Stimulated activated CD4-positive, alpha-beta T cell treated with anti-CD3 and anti-CD28 coated beads, Interleukin-1b, Interleukin-23, amount 100 ng/mL, for 1 hour (primary cell): ENCODE measurements at places on chromosomes 4 and X.

- DNase-seq = no peak
These were observed 36.3 kb downstream of the RTL5 start for GRCh38 chrX:72095370-72095769.

DNA sequence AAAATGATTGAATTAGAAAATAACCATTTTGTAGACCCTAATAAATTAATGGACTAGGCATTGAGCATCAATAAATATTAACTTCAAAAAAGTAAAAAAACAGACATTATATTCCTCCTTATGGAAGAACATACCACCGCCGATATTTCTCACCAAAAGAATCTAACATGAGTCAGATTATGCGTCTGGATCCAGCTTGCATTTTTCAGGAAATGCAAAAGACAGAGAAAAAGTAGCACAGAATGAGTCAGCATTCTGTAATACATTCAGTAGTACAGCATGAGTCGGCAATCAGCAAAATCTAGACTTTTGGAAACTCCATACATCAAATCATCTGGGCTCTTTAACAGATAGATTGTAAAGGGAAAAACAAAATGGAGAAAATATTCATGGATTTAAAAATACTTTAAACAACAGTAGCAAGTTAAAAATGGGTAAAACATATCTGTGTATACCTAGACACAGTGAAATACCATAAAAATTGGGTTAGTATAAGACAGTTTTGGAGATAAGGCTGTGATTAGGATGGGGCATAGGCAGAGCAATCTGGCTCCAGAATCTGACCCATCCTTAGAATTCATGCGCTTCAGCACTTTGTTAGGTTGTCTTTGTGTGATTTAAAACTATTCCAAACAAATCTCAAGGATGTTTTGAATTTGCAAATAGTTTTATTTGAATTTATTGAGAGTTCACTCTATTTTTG, 633.0 kb upstream of the FAM241A start:
- DNase-seq = no peak

- no peak for DNase-seq
These were observed 148.0 kb downstream of the USP46 start for GRCh38 chr4:52510939-52511565.

DNA sequence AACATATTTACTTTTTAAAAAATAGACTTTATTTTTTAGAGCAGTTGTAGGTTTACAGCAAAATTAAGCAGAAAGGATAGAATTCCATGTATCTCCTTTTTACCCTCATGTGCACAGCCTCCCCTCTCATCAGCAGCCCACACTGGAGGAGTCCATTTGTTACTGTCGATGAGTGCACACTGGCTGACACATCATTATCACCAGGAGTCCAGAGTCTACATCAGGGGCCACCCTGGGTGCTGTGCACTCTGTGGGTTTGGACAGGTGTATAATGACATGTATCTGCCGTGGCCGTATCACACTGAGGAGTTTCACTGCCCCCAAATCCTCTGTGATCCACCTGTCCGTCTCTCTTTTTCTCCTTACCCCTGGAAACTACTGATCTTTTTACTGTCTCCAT, 26.3 kb downstream of the TBC1D14 start:
- DNase-seq = no peak

- no peak for DNase-seq
These were observed 55.7 kb upstream of the PDLIM3 start for GRCh38 chr4:185590982-185591381.

DNA sequence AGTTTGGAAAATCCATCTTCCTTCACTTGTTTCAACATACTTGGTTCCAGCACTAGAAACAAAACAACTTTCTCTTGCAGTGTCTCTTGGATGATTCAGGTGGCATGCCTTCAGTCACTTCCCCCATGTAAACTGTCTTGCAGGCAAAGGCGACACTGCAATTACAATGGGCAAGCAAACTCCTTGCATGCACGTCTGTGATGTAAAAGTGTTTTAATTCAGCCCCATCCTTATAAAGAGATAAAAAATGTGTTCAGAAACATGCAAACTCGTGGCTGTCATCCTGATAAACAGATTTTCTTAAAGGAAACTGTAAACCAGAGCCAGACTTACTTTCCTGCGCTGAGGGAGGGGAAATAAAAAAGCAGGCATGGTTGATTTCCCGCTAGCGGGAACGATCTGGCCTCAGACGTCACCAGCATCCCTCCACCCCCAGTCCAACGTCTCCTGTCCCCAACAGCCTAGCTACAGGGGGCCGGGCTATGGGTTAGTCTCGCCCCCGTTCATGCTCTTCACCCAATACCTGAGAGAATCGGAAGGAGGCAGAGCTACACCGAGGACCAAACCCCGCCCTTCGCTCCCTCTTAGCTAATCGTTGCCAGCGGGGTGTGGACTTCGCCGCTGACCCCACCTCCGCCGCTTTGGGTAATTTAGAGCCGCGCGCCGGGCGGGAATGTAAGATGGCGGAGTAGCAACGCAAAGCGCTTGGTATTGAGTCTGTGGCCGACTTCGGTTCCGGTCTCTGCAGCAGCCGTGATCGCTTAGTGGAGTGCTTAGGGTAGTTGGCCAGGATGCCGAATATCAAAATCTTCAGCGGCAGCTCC, at the start of gene PRPS1:
TSS of gene PRPS1 (plus strand) at position 673 of the 824 bp plus-strand sequence. CDS start at position 792, 119 bp downstream.
- DNase-seq = peak; percentile 68

GRCh38 chrX:33204889-33205288, 6.5 kb downstream of the DMD start:
- no peak for DNase-seq

GRCh38 chr4:25870081-25870480, 7.3 kb upstream of the SEL1L3 start:
- DNase-seq = no peak

GRCh38 chrX:69144838-69145680, 20.2 kb downstream of the PJA1 start:
- no peak for DNase-seq

GRCh38 chr4:188411805-188412204, 272.6 kb downstream of the TRIML1 start:
- DNase-seq = no peak
